ENCODE measurements at places on chromosomes 2 and 18.

DNA sequence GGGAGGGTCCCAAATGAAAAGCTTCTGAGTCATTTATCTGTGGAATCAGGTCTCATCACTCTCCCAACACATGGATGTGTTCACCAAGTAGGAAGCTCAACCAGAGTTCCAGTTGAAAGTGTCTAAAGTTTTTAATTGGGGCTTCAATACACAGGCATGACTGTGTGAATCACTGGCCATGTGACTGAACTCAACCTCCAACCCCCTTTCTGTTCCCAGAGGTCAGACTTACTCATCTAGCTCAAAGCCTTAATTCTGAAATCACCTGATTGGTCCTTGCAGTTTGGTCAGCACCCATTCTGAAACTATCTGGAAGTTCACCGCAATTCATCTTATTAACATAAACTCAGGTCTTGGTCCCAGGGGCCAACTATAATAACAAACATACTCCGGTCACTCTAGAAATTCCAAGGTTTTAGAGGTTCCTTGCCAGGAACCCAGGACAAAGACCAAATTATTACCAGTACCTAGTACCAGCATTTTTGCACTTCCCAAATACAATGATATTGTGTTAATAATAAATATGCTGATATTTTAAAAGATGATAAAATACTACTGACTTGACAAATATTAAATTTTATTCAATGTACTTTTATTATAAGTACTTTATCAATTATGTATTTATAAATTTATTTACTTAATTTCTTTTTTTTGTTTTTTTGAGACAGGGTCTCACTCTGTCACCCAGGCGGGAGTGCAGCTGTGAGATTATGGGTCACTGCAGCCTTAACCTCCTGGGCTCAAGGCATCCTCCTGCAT, 10.7 kb upstream of the RBM45 start:
- peaks cover 2% of the 10 kb centered on the region for H3K36me3 ChIP-seq
- H3K27ac ChIP-seq, result no peak overlapping the region
- no peaks in the 10 kb centered on the region for H3K4me1 ChIP-seq
- no peak overlapping the region for H3K4me3 ChIP-seq

DNA sequence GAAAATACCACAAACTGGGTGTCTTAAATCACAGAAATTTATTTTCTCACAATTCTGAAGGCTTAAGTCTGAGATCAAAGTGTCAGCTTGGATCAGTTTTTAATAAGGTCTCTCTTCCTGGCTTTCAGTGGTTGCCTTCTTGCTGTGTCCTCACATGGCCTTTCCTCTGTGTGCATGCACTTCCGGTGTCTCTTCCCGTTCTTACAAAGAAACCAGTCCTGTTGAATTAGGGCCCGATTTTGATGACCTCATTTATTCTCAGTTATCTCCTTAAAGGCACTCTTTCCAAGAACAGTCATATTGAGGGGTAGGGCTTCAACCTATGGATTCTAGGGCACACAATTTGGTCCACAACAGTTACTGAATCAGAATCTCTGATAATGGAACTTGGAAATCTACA, 5.4 kb upstream of the XIRP2 start:
- DNase-seq, result no peak
- no peak overlapping the region for H3K4me3 ChIP-seq
- H3K36me3 ChIP-seq, result no peaks in the 10 kb centered on the region
- no peaks in the 10 kb centered on the region for H3K27me3 ChIP-seq
- H3K27ac ChIP-seq, result no peak overlapping the region

- peaks cover 31% of the 10 kb centered on the region for H3K27me3 ChIP-seq
- H3K27ac ChIP-seq, result no peak overlapping the region
- no peak overlapping the region for H3K4me3 ChIP-seq
- no peaks in the 10 kb centered on the region for H3K4me1 ChIP-seq
Observed at GRCh38 chr2:56191617-56192016, 7.8 kb downstream of the CCDC85A start.

DNA sequence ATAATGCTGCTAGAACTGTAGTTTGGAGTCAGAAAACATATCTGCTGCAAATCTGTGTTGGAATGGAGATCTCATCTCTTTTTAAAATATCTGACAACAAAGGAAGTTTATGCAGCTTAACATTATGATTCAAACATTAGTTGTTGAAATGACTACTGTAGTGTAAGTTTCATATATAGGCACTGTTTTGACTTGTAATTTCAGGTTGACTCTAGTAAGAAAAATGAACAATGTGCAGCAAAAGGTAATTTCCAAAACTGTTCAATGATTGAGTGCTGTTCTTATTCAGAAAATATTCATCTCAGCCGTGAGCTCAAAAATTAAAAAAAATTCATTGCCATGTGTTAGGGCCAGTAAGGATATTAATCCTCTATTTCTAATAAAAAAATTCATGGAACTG, 48.5 kb downstream of the CCDC138 start:
- no peak for DNase-seq
- no peak overlapping the region for H3K27ac ChIP-seq
- H3K4me1 ChIP-seq, result peaks cover 3% of the 10 kb centered on the region
- no peaks in the 10 kb centered on the region for H3K27me3 ChIP-seq
- no peak overlapping the region for H3K4me3 ChIP-seq
- H3K36me3 ChIP-seq, result peaks cover 22% of the 10 kb centered on the region

DNA sequence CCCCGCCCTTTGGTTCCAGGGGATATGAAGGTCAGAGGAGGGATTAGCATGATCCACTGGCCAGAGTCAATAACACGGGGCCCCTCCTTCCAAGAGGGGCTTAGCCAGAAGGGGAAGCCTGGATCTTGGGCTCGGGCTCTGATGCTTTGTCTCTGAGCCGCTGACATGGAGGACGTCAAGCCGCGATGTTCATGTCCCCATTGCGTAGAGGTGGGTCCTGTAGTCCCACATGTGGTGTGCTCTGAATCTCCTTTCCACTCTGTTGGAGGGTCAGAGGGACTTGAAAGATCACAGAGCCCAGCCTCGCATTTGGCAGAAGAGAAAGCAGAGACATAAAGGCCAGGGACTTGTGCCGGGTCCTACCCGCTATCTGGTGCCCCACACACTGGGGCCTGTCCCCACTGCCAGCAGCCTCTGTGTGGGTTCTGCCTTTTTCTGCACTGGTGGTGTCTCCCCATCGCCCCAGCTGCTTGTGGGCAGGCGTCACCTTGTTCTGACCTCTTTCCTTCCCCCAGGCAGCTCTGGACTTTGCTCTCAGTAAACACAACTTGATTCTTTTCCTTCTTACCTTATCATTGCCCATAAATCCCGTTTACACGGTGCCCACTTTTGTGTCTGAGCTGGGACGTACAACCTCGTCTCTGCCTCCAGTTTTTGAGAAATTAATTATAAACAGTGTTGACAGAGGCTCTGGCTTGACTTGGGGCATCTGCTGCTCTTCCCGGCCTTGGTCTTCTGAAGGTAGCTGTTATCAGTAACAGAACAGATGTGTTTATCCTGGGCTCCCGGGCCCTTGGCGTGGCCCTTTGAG, 48.8 kb downstream of the SH3BP4 start:
- H3K4me3 ChIP-seq, result no peak overlapping the region
- H3K27me3 ChIP-seq, result peaks cover under 1% of the 10 kb centered on the region
- no peak for DNase-seq
- peaks cover 22% of the 10 kb centered on the region for H3K36me3 ChIP-seq
- H3K27ac ChIP-seq, result no peak overlapping the region

DNA sequence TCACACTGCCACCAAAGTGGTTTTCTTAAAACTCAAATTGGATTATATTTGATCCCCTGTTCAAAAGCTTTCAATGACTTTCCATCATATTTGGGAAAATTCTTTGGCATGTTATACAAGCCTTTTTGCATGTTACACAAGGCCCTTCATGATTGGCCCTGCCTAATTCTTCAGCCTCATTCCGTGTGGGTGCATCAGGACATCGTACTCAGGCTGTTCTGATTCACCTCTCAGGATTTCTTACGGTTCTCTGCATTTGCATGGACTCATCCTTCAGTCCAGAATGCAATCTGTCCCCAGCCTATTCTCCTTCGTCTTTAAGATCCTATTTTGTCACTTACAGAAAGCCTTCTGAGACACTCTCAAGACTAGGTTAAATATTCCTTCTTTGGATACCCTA, 107.8 kb downstream of the LYPD1 start:
- no peaks in the 10 kb centered on the region for H3K27me3 ChIP-seq
- H3K4me3 ChIP-seq, result no peak overlapping the region
- no peaks in the 10 kb centered on the region for H3K4me1 ChIP-seq
- no peaks in the 10 kb centered on the region for H3K36me3 ChIP-seq

- H3K27me3 ChIP-seq, result no peaks in the 10 kb centered on the region
- no peaks in the 10 kb centered on the region for H3K36me3 ChIP-seq
- H3K27ac ChIP-seq, result no peak overlapping the region
- no peak for DNase-seq
- H3K4me3 ChIP-seq, result no peak overlapping the region
Observed at GRCh38 chr2:82896117-82896516, 1563.0 kb downstream of the SUCLG1 start.

DNA sequence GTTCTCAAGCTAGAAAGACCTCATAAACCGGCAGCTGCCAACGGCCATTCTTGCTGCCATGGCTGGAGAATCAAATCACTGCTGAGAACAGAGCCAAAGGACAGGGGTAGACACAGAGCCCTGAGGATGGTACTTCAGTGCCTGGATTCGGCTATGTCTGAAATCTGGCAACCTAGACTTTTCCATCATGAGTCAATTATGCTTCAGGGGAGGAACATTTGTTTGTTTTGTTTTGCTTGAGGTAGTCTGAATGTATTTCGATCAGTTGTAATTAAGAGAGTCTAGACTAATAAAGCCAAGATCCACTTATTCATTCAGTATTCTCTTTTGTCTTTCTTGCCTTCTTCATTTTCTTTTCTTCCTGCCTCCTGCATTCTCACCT, 122.8 kb upstream of the SH3BP4 start:
- no peaks in the 10 kb centered on the region for H3K4me1 ChIP-seq
- no peaks in the 10 kb centered on the region for H3K36me3 ChIP-seq
- DNase-seq, result no peak
- H3K27ac ChIP-seq, result no peak overlapping the region

DNA sequence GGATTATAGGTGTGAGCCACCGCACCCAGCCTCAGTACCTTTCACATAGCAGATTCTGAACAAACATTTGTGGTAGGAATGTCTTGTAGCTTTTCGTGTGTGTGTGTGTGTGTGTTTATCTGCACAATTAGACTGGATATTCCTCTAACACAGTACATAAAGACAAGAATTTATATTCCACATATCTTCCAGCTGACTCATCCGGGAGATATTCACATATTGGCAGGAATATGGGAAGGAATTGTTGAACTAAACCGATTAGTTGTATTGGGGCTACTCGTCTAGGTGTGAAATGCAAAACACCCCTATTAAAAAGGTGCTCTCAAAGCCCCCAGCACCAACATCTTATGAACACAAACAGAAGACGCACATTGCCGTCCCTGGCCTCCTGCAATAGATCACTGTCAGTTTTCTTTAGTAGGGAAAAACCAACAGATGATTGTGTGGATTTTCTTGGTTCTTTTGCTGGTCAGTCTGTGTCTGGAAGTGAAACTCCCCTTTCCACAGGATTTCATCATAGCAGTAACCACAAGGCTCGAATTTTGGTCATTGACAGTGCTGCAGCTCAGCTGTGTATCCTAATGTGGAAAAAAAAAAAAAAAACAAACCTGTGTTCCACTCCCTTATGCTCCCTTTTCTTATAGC, 208.5 kb upstream of the ACVR2A start:
- H3K36me3 ChIP-seq, result no peaks in the 10 kb centered on the region
- no peak overlapping the region for H3K4me3 ChIP-seq
- no peak for DNase-seq
- peaks cover 14% of the 10 kb centered on the region for H3K4me1 ChIP-seq
- peaks cover 5% of the 10 kb centered on the region for H3K27me3 ChIP-seq
- H3K27ac ChIP-seq, result no peak overlapping the region

DNA sequence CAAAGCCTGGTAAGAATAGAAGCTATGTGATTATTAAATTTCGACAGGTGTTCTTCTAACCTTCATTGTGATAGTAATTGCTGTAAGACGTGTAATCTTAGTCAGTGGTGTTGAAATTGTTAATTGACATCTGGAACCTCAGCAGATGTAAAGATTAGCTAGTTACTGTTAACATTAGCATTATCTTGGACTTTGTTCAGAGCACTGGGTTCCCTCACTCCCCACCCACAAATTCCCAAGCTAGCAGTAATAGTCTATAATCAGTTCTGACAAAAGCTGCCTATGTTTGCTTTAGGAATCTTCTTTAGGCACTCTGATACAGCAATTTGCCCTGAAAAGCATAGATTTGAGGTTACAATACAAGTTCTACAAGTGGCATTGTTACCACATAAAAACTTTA, 233.7 kb downstream of the EN1 start:
- DNase-seq, result no peak
- no peak overlapping the region for H3K4me3 ChIP-seq
- H3K27ac ChIP-seq, result no peak overlapping the region
- no peaks in the 10 kb centered on the region for H3K4me1 ChIP-seq
- peaks cover 14% of the 10 kb centered on the region for H3K27me3 ChIP-seq

DNA sequence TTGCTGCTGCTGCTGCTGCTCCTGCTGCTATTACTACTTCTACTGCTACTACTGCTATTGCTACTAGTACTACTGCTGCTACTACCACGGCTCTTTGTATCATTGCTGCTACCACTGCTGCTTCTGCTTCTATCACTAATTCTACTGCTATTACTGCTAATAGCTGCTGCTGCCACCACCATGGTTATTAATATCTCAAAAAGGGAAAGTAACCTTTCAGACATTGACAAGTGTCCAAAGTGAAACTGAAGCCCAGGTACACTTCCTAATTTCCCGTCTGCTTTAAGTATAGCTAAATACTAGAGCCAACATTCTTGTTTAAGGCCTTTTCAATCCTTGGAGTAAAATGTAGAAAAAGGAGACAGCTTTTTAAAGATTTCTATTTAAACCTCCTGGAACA, 45.4 kb upstream of the EHBP1 start:
- H3K4me3 ChIP-seq, result peak overlapping the region; percentile 1
- no peaks in the 10 kb centered on the region for H3K27me3 ChIP-seq
- peak; percentile 18 for DNase-seq

DNA sequence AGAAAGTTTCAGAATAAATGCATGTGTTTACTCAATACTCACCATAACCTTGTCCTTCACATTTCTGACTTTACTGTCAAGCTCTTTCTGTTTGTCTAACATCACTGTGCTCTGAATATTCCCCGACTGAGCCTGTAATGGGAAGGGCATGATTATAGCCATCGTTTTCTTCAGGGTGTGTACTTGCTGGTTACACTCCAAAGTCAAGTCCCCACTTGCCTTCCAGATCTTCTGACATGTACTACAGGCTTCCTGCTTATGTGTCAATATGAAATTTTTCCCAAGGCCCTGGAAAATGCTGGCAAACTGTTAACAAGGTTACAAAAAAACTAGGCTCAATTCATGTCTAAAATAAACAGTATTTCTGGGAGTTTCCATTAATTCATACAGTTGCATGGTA, 12.9 kb downstream of the STAT1 start:
- no peaks in the 10 kb centered on the region for H3K27me3 ChIP-seq
- no peak overlapping the region for H3K4me3 ChIP-seq
- peak overlapping the region; percentile 16 for H3K27ac ChIP-seq
- H3K4me1 ChIP-seq, result peaks cover 11% of the 10 kb centered on the region
- peaks cover 72% of the 10 kb centered on the region for H3K36me3 ChIP-seq

DNA sequence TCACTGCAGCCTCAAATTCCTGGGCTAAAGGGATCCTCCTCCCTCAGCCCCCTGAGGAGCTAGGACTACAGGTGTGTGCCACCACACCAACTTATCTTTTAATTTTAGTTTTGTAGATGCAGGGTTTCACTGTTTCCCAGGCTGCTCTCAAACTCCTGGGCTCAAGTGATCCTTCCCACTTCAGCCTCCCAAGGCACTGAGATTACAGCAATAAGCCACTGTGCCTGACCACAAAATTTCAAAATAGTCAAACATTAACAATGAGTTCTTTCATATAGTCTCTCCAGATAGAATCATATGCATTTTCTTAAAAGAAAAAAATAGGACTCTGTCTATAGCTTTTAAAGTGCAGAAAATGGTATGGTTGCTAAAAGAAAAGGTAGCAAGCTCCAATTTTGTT, 24.9 kb upstream of the PID1 start:
- H3K27me3 ChIP-seq, result no peaks in the 10 kb centered on the region
- H3K27ac ChIP-seq, result no peak overlapping the region
- DNase-seq, result no peak
- no peaks in the 10 kb centered on the region for H3K4me1 ChIP-seq
